Activated naive CD8-positive, alpha-beta T cell treated with anti-CD3 and anti-CD28 coated beads, Interleukin-2, amount 50 U/mL, for 24 hours (primary cell): ENCODE measurements at places on chromosomes 4 and X.

GRCh38 chr4:77913348-77913747 is 50.7 kb downstream of the MRPL1 start:
- DNase-seq, result no peak

- no peak for DNase-seq
Measured at GRCh38 chr4:149886786-149887490, 71.3 kb upstream of the IQCM start.

DNA sequence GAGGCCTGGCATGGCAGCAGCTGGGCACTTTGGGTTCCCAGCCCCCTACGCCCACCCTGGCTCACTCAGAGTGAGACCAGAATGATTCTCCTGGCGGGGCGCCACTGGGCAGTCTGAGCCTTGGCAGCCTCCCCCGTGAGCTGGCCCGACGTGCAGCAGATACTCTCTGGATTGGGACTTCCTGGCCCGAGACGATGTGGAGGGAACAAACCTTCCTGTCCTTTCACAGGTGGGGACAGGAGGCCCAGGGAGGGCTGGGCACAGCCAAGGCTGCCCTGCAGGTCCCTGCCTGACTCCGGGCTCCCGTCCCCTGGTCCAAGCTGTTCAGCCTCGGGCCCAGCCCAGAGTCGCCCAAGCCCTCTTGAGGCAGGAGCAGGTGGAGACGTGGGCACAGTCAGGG is 17.9 kb upstream of the ADD1 start:
- DNase-seq, result no peak

DNA sequence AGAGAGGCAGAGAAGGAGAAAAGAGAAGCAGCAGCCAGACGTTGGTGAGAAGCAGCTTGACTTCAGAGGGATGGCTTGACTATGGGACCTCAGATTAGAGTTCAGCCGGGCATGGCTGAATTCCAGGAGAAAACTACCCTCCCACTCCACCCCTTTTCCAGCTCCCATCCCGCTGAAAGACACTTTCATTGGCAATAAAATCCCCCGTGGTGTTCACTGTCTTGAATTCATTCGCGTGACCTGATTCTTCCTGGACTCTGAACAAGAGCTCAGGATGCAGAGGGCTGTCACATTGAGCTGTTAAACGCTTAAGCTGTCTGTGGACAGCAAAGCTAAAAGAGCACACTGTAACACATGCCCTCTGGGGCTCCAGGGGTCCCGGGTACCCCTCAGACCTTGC is 1575.3 kb upstream of the AGA start:
- DNase-seq, result no peak

GRCh38 chrX:49277535-49277830 is 7.9 kb downstream of the PPP1R3F start:
- no peak for DNase-seq

GRCh38 chr4:61571761-61572559 is 371.8 kb downstream of the ADGRL3 start:
- DNase-seq, result no peak

DNA sequence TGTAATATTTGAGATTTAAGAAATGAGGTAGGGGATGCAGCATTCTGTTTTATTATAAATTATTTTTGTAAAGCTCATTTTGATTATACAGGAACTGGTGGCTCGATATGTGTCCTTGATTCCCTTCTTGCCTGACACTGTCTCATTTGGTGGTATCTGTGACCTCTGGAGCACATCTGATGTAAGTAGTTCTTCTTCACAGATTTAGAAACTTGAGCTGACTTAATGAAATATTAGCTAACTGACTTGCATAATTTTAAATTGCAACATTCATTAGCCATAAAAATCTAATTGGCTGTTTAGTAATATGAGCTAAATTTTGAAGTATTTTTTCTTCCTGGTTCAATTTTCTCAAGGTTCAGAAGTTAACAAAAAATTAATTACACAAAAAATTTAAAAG is 69.1 kb downstream of the FBXL5 start:
- no peak for DNase-seq

DNA sequence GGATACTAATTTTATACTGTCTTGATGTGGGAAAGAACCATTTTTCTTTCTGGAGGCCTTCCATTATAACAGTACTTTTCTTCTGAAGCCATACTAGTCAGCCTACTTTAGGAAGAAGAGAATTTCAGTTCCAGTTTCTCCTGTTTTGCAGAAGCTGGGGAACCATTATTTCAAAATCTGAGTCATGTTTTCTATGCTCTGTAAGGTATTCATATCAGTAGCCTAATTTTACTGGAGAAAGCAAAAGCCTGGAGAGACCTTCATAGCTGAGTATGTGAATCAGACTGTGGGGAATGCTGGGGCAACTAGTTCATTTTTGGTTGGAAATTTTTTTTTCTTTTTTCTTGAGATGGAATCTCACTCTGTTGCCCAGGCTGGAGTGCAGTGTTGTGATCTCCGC is 22.4 kb downstream of the AFF1 start:
- DNase-seq, result no peak

DNA sequence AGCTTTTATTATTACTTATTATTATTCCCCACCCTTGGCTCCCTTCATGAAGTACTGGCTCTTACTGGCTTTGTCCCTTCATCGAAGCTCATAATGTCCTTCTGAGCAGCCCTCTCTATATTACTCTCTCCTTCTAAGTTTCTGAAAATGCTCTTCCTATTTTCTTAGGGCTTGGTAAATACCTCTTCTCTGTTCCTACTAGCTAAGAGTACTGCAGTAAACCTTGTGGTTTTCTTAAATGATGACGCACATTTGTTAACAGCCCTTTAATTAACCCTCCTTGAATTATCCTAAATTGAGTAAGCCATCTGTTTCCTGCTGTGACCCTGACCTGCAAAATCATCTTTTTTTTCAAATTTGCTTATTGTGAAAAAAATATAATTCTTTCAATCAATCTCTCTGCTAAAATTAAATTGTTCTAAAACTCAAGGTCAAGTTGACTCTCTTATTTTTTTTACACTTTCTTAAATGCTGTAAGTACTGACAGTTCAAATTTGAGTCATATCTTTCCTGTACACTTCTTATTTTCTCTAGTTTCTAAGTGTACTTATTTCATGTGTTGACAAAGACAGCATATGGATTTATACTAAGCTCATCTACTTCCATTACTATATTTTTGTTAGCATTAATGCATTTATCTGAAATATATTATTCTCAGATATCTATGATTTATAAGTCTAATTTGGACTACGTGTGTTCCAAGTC is 148.9 kb downstream of the ADAM29 start:
- DNase-seq, result no peak
